ENCODE measurements at places on chromosomes 13 and 19.

DNA sequence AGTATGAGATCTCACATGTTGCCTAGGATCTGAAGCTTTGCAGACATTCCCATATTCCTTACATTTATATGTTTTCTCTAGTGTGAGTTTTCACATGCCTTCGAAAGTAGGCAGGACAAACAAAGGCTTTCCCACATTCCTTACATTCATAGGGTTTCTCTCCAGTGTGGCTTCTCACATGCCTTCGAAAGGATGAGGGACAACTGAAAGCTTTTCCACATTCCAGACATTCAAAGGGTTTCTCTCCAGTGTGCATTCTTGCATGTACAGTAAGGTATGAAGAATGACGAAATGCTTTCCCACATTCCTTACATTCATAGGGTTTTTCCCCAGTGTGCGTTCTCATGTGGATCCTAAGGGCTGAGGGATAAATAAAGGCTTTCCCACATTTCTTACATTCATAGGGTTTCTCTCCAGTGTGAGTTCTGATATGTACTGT is 14.2 kb downstream of the ZNF699 start:
- no peak for DNase-seq

DNA sequence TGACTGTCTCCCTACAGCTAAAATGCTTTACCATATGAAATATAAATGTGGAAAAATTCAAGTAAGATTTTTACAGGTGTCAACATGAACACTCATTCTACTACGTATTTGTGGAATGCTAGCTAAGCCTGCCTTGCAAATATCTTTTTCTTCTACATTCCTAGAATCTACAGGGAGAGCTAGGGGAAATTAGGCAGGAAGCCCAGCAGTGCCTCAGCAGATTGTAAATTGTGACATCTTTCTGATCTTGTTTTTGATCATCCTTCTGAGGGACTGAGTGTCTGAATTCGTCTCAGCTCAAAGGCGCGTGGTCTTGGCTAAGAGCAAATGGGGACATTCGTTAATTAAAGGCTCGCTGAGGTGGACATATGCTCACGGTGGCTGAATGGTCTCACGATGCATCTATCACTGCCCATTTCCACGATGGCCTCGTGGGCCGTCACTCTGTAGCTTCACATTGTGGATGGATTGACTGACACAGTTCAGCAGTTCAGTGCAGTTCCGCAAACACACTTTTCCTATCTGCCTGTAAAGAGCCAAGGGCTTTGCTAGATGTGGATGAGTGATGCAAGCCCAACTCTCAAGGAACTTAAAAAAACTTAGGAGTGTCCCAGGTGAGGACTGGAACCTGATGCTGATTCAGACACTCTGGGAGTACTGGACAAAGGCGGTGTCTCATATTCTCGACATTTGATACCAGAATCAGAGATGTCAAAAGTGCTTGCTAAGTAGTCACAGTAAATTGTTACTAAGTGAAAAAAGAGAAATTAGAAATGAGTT is 562.5 kb downstream of the EFNB2 start:
- DNase-seq = no peak

- DNase-seq = no peak
Observed at GRCh38 chr13:90787007-90787406, 560.5 kb upstream of the MIR17HG start.

GRCh38 chr19:39296906-39297305 is 699 bp downstream of the IFNL1 start:
- DNase-seq = no peak

GRCh38 chr13:73631411-73631810 is 502.8 kb downstream of the KLF12 start:
- DNase-seq = no peak

DNA sequence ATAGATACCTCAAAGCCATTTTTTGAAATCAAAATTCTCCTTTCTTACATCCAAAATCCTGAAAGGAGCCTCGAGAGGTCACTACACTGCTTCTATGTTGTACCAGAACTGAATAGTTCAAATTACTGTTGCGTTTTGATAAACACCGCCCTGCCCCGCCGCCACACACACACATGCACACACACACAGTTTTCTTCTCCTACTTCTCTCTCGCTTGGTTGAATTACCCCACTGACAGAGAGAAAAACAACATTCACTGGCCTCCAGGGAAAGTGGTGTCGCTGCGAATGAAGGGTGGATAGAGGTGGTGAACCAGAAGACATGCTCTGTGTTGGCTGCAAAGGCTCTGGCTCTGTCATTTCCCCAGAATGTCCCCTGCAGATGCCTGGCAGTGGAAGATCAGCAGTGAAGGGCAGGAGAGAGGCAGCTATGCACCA is 183.4 kb upstream of the RFC3 start:
- no peak for DNase-seq

DNA sequence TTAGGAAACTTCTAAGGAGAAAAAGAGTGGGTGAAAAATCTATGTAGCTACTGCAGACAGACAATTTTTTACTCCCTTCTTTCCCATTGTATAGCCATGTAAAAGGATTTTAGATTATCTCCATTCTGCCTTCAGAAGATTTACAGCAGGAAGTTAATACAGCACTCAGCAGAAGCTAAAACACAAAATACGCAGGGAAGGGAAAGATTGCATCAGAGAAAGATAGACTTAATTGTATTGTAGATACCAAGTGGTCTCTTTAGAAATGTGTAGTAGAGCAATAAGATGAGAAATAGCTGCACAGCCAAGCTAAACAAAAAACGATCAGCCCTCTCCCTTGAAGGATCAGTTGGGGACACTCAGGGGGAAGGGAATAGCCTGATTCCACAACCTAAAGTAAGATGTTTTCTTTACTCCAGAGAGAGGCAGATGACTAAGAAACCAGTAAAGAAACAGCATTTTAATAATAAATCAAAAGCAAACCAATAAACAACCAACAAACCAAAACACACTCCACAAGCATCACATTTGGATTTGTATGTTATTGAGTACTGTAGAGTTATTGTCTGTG is 236.7 kb upstream of the SLITRK1 start:
- no peak for DNase-seq

DNA sequence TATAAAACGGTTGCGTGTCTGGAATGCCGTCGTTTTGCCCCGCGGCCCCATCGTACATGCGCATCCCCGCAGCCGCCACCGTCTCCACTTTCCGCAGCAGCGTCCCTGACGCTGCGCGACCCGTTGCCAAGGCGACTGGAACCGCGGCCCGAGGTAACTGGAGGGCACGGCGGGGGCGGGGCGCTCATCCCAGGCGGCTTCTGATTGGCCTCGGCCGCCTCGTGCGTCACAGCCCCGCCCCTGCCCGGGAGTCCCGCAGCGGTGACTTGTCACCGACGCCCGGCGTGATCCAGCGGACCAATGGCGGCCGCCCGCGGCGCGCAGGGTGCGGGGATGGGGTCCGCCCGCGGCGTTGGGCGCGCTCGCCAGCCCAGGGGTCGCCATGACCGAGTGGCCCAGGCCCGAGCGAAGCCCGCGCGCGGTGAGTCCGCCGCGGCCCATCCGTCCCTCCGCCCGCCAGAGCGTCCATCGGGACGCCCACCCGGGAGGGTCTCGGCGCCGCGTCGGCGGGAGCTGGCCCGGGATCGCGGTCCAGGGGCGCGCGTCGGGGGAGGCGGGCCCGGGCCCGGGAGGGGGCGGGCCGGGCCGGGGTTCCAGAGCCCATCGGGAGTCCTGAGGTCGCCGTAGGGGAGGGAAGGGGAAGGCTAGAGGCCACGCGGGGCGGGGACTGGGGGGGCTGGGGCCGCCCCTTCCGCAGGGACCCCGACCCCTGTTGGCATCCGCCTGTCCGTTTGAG is at the start of gene ZSCAN1:
Gene ZSCAN1, plus strand, starts transcription at position 285 of the 736 bp plus-strand sequence. CDS start 3,812 bp downstream, outside the sequence.
- no peak for DNase-seq

DNA sequence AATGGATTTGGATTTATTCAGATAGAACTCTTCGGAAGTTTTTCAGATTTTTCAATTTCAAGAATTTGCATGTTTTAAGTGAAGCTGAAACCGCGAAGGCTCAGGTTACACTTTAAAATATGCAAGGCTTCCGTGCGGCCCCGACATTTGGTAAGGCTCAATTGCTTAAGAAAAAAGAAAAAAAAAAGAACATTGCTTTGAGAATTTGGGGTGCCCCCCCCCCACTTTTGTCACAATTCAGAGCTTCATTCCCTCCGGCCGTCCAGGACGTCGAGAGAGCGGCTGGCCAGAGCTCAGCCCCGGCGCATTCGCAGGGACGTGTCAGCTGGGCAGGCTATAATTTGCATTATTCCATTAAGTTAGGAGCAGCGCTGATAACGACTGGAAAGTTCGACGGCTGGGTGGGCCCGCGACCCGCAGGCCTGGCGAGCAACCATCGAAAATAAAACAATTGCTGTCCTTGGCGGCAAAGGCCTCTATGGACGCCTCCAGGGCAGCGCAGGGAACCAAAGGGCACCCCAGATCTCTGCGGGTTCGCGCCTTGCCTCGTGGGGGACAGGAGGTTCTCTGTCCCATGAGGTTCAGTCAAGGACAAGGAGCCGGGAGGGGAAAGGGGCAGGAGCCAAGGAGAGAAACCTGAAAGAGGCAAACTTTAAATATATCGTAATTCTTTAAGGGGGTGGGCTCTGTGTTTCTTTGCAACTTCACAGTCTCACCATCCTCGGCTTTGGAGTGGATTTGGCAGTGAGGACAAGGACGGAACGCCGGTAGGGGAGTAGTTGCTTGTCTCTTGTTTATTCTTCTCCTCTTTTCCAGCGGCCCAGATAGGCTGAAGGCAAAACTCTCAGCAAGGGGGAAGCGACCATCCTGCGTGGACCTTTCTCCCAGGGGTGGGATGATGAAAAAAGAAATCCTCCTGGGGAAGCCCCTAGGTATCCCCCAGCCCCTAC is 7.0 kb downstream of the SOX21 start:
- no peak for DNase-seq

- DNase-seq = no peak
Observed at GRCh38 chr19:3515891-3516422, 9.8 kb downstream of the FZR1 start.

DNA sequence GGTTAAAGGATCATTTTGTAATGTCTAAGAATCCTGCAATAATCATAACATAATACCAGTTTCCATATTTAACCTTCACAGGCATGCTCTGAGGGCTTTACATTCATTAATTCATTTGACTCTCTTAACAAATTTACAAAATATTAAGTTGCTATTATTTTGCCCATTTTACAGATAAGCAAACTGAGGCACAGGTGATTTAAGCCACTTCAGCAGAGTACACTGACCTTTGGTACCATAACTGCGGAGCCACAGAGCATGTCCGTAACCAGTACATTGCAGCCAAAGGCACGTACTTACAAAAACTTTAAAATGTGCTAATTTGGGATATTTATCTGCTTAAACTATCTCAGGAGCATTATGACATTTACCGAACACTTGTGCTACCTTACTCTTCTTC is 169.4 kb upstream of the MYO16 start:
- DNase-seq = no peak

DNA sequence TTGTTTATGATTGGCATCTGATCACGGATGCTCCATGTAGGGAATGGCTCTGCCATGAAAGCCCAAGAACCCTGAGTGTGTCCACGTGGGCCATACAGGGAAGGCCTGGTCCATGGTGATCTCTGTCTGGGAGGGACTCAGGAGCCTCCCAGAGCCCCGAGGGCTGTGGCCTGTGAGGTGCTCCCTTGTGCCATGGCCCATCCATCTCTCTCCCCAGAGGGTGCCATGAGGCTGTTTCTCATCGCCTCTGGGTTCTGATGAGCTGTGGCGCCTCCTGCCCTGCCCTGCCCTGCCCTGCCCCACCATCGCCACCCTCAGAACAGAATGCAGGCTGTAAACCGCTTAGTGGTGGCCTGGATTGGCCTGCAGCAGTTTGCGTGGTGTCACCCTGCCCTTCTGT is 83.1 kb downstream of the ATP11A start:
- no peak for DNase-seq

GRCh38 chr13:31512331-31512730 is 227.0 kb upstream of the RXFP2 start:
- DNase-seq = no peak

GRCh38 chr13:39527961-39528660 is 74.9 kb downstream of the LHFPL6 start:
- no peak for DNase-seq

DNA sequence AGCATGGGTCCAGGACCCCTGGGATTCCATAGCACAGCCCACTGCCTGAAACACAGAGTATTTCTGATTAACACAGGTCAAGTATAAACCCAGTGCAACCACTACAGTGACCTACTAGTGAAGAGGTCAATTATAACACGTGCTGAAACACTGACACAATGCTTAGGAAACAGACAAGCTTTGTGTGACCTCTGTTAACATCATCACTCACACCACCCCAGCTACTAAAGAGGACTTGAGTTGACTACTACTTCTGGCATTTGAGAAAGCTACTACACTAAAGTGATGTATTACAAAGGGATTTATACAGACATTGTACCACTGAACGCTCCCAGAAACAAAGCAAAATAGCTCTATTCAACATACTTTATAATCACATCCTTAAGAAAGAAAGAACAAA is 1935.9 kb upstream of the PCDH20 start:
- DNase-seq = no peak

- no peak for DNase-seq
Observed at GRCh38 chr19:31572976-31573298, 223.7 kb upstream of the TSHZ3 start.

- no peak for DNase-seq
Observed at GRCh38 chr19:18898081-18898606, 2.2 kb upstream of the CERS1 start.

DNA sequence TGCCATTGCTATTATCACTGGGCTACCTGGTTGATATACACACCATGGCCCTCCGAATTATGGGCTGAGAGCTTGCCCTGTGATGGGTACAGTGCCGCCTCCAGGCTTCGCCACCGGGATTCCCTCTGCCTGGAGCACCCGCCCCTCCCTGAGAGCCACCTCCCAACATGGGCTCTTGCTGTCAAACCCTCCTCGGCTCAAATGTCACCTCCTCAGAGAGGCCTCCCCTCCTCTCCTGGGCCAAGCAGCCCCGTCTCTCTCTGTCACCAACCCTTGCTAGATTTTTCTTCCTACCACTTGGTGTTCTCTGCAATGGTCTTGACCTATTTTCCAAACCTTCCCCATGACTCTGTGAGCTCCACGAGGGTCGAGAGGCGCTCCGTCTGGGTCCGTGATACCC is 12.2 kb upstream of the TLE2 start:
- no peak for DNase-seq
